Foreskin fibroblast (primary cell): ENCODE measurements at places on chromosomes 13 and 19.

DNA sequence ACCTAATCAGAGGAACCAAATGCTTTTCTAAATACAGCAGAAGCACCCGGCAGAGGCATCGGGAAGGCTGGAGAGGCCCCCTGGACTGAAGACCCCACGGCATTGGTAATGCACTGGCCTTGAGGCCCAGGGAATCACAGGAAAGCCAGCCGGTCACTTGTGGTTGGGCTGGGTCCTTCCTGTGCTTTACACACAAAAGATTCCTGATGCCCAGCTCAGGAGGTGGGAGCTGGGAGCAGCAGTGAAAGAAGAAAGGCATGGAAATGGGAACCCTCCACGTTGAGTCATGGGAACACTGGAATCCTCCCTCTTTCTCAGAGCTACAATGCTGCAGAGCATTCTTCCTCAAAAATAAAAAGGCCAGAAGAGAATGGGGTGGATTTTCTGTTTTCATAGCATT, 126.4 kb downstream of the TNFRSF19 start:
- no peak for DNase-seq

- peak; percentile 33 for DNase-seq
Observed at GRCh38 chr19:48815870-48816501, 5.2 kb upstream of the BCAT2 start.

GRCh38 chr13:34583181-34583580, 358.9 kb upstream of the NBEA start:
- DNase-seq: no peak

GRCh38 chr19:3176715-3177501, 1.7 kb upstream of the S1PR4 start:
- peak; percentile 70 for DNase-seq

- no peak for DNase-seq
Observed at GRCh38 chr19:12000152-12000981, 35.1 kb downstream of the ZNF433 start.

DNA sequence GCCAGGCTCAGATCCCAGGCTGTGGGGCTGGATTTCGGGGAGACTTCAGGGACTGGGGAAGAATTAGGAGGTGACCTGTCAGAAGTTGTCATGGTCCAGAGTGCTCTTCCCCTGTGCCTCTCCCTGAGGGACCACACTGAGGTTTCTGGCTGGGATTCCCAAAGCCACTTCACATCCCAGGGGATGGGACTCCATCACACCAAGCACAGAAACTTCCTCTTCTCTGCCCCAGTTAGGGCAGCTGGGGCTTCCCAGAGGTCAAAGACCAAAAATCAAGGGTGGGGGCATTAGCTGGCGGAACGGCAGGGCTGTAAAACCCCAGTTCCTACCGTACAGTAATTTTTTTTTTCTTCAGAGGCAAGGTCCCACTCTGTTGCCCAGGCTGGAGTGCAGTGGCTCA, 7.4 kb downstream of the FCER2 start:
- no peak for DNase-seq

DNA sequence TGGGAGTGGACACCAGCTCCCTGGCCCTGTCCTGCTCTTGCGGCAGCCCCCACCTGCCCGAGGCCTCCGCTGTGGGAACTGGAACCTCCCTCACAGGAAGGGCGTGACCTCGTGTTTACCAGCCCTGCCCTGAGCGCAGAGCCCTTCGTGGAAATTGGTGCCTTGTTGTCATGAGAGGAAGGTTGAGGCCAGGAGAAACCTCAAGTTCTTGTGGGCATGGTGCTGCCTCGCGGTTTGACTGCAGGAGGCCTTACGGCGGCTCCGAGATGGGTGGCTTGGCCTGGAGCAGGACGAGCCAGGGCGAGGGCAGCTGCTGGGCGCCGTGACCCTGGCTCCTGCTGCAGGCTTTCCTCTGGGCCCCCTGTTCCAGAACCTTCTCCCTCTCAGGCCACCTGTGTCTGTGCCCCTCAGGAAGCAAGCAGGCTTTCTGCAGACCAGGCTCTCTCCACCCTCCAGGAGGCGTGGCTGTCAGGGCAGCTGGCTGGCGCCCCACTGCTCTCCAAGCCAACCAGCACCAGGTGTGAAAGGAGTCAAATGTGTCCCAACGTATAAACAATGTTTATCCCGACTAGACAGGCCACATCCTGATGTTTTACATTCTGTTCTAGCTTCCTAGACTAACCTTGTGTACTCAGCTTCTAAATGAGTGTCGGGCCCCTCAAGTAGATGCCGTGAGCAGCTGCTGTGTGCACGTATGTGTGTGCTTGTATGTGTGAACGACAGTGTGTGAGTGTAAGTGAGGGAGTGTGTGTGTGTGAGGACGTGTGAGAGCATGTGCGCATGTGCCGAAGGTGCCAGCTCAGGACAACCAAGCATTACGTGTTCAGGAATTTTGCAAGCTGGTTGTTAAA, 10.4 kb upstream of the RASA3 start:
- no peak for DNase-seq

DNA sequence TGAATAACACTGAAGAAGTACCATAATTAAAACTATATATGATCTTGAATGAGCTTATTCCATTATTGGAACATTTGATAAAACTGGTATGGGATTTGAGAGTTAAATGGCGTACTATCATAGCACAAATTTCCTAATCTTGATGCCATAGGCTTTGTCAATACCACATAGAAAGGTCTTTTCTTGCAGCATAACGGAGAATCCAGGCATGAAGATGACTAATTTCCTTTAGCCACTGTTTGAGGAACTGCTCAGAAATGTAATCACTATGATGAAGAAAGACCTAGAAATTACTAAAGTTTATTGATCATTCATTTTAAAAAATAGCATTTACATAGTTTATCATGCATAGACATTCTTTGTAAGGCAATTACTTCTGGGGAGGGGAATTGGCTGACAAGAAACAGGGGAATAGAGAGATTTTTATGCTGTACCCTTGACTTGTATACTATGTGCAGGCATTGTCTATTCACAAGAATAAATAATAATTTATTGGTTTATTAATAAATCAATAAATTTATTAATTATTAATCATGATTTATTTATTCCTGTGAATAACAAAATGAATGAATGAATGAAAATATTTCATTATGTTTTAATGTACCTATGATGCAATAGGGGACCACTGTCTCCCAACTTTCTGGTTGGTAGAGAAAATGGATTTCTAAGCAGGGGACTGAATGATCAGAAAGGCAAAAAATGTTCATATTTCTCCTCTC, 2676.6 kb downstream of the PCDH9 start:
- peak; percentile 63 for DNase-seq

DNA sequence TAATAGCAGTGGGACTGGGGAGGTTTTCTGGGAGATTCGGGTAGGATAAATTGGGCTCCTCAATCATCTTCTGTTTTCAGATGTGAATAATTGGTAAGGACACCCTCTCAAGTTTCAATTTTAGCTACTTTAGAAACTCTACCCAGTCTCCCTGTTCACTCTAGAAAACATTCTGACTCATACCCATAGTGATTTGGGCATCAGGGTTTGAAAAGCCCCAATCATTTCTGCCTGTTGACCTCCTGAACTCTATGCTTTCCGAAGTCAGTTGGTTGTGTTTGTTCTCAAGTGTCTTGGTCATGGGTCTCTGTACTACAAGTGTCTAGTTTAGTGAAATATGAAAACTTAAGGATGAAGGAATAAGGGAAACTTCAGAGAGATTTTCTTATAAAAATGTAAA, 911.3 kb upstream of the GPC6 start:
- DNase-seq: no peak

- no peak for DNase-seq
Observed at GRCh38 chr19:1591421-1592023, 1.1 kb downstream of the MBD3 start.

DNA sequence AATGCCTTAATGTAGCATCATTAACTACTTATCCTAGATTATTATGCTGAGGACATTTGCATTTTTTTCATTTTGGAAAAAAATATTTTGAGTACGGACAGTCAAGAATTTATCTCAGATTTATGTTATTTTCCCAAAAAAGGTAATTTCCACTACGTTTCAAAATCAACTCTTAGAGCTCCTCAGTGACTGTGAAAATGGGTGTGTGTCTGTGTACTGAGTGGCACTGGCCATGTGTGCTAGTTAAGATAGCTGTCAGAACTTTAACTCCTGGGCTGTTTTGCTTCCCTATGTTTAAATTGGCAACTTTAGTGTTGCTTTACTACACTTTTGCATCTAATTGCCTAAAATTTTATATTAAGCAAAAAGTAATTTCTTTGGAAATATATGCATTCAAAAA, 927.4 kb downstream of the EFNB2 start:
- DNase-seq: no peak

DNA sequence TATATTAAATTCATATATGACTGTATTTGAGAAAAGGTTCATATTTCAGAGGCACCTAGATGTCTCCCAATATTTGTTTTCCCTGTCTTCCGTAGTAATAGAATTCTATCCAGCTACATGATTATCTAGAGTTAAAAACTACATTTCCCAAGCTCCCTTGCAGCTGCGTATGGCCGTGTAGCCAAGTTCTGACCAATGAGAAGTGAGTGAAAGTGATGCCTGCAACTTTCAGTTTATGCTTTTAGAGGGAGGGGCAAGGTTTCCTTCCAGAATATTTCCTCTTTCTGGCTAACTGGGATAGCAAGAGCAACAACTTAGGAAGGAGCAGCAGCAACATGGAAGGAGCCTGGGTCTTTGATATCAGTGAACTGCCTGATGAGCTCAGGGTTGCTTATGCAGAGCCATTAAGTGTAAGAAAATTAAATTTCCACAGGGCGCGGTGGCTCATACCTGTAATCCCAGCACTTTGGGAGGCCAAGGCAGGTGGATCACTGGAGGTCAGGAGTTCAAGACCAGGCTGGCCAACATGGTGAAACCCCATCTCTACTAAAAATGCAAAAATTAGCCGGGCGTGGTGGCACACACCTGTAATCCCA, 23.2 kb upstream of the CYP2A13 start:
- peak; percentile 50 for DNase-seq

DNA sequence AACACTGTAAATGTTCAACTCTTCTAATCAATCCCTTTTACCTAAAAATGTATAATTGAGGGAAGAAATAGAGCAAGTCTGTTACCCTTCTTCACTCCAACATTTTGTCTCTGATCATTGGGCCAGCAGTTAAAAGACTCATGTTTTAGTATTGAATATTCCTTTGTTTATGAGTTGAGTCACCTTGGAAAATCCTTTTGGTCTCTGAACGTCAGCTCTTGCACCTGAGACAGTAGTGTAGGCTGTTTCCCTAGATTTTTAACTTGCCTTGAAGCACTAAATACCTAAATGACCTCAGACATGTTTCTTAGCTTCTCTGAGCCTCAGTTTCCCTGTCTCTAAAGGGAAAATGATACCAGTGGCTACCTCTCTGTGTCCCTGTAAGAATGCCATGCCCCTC, 184.2 kb downstream of the RFC3 start:
- DNase-seq: no peak

DNA sequence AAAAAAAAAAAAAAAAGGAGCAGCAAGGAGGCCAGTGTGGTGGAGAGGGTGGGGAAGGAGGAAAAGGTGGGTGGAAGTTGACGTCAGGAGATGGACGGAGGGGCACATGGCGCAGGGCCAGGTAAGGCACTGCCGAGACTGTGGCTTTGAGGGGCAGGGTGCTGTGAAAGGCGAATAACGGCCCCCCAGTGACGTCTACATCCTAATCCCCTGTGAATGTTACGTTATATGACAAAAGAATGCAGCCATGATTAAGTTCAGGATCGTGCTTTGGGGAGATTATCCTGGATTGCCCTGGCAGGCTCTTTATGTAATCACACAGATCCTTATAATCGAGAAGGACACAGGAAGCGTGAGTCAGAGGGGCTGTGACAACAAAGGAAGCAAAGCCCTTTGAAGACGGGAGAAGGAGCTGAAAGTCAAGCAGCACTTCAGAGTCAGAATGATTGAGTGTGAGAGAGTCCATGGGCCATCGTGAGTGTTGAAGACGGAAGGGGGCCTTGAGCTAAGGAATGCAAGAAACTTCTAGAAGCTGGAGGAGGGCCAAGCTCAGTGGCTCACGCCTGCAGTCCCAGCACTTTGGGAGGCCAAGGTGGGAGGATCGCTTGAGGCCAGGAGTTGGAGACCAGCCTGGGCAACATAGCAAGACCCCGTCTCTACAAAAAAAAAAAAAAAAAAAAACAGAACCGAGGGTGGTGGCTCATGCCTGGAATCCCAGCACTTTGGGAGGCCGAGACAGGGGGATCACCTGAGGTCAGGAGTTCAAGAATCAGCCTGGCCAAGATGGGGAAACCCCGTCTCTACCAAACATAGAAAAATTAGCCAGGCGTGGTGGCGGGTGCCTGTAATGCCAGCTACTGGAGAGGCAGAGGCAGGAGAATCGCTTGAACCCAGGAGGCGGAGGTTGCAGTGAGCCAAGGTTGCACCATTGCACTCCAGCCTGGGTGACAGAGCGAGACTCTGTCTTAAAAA, 13.8 kb upstream of the CEACAM16 start:
- peak; percentile 85 for DNase-seq

GRCh38 chr13:38617936-38618335, 68.9 kb upstream of the FREM2 start:
- no peak for DNase-seq

DNA sequence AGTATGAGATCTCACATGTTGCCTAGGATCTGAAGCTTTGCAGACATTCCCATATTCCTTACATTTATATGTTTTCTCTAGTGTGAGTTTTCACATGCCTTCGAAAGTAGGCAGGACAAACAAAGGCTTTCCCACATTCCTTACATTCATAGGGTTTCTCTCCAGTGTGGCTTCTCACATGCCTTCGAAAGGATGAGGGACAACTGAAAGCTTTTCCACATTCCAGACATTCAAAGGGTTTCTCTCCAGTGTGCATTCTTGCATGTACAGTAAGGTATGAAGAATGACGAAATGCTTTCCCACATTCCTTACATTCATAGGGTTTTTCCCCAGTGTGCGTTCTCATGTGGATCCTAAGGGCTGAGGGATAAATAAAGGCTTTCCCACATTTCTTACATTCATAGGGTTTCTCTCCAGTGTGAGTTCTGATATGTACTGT, 14.2 kb downstream of the ZNF699 start:
- no peak for DNase-seq

DNA sequence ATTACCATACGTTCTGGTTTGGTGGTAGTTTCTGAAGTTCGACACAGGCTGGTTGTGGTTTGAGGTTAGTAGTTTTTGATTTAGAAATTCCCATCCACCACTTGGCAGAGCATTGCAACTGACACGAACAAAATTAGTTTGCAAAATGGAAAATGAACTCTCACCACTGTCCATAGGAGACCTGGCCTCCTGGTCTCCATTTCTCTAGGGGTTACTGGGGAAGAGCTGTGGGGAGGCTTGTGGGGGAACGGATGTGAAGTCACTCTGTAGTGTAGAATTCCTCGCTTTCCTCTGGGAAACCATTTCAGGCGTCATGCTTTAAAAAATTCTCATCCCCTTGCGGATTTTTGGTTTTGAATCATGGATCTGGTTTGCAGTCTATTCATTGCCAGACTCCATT, 321.5 kb upstream of the MAB21L1 start:
- no peak for DNase-seq

DNA sequence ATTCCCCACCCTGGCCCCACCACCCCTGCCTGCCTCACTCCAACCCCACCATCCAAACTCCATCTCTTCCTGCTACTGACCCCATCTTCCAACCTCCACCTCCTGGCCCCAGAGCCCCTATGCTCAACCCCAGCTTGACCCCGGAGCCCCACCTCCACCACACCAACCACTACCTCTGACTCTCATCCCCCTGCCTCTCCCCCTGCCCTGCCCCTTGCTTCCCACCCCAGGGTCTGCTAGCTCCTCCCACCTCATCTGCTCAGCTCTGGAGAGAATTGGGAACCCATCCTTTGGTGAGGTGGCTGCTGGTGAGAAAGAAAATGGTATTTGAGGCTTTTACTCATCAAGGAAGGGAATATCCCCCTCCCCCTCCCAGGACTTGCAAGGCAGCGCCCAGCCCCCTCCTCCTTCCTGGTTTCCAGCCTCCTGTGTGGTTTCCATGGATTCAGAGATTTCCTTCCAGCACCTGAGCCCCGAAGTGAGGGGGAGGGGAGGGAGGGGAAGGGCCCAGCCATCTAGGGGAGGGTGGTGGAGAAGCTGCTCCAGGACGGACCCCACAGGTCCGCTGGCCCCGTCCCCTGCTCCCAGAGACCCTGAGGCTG, 11.4 kb upstream of the PEPD start:
- DNase-seq: no peak
